Activated CD4-positive, alpha-beta T cell treated with anti-CD3 and anti-CD28 coated beads for 36 hours (primary cell): ENCODE measurements at places on chromosomes 12 and 14.

GRCh38 chr12:119949145-119949544 is 39.9 kb upstream of the BICDL1 start:
- no peak for DNase-seq

- DNase-seq = no peak
These were observed 160.9 kb downstream of the ALG10B start for GRCh38 chr12:38477340-38478090.

- DNase-seq = no peak
These were observed 32.8 kb downstream of the COX8C start for GRCh38 chr14:93379831-93380230.

DNA sequence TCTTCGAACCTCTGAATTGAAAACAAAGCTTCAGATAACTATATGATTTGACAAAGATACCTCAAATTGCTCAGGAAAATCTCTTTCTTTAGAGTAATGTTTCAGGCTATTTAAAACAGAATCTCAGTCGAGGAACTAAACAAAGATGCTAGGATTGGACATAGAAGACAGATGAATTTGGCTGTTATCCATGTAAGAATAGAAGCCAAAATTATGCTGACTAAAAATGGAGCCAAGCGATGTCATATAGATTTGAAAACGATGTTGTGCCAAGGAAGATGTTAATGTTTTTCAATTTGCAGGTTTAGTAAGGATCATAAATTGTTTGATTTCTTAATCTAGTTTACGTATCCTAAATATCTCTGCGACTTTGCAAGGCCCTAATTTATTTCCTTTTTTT is 295.9 kb downstream of the FOXG1 start:
- DNase-seq = no peak

GRCh38 chr12:114046236-114046998 is 80.3 kb upstream of the RBM19 start:
- no peak for DNase-seq

DNA sequence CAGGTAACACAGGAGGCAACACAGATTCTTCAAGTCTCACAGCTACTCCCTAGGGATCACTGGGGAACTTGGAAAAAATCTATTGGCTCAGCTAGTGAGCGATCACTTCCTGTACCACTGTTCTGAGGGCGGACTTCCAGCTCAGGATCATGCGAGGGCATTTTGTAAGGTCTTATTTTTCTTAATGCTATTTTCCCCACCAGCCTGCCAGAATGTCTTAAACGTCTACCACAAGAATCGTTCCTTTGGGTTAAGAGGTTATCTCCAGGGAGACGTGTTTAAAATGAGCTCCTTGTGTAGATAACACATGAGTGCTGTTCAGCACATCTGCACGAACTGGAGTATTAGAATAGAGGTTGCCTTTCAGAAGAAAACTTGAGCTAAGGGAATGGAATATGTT is 162.6 kb downstream of the ETNK1 start:
- DNase-seq = no peak

DNA sequence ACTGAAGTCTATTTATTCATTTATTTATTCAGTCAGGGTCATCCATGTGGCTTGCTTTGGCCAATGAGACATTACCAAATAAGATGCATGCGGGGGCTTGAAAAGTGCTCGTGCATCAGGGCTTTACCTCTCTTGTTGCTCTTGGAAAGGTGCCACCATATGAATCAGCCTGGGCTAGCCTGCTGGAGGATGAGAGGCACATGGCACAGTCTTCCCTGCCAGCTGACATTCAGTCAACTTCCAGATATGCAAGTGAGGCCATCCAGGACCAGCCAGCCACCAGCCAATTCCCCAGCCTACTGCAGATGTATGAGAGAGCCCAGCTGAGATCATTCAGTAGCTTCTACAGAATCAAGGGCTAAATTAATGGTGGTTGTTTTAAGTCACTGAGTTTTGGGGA is 105.2 kb upstream of the RPH3A start:
- no peak for DNase-seq

DNA sequence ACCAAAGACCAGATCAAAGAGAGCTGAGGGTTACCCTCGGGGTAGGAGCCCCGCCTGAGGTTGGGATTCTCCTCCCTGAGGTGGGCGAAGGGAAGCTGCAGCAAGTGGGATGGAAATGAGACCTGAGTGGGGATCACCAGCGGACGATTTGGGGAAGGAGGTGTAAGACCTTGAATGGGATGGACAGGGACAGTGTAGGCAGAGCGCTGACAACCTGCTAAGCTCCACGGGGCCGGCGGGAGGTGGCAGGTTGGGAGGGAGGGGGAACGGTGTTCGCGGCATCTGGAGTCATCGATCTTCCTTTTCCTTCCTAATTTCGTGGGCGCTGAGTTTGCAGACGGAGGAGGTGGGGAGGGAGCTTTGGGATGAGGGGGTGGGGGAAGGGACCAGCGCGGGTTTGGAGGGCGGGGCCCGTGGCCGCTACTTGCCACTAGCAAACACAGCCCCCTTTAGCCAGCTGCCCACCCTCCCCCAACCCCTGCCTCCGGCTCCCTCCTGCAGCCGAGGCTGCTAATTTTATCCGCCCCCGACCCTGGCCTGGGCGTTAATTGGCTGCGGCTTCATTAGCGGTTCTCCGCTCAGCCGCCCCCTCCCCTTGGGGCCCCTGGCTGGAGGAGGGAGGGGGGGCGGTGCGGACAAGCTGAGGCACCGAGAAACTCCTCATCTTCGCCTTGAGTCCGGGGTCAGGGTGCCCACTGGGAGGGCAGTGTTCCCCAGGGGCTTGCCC is 2.8 kb upstream of the SHMT2 start:
- DNase-seq = no peak

DNA sequence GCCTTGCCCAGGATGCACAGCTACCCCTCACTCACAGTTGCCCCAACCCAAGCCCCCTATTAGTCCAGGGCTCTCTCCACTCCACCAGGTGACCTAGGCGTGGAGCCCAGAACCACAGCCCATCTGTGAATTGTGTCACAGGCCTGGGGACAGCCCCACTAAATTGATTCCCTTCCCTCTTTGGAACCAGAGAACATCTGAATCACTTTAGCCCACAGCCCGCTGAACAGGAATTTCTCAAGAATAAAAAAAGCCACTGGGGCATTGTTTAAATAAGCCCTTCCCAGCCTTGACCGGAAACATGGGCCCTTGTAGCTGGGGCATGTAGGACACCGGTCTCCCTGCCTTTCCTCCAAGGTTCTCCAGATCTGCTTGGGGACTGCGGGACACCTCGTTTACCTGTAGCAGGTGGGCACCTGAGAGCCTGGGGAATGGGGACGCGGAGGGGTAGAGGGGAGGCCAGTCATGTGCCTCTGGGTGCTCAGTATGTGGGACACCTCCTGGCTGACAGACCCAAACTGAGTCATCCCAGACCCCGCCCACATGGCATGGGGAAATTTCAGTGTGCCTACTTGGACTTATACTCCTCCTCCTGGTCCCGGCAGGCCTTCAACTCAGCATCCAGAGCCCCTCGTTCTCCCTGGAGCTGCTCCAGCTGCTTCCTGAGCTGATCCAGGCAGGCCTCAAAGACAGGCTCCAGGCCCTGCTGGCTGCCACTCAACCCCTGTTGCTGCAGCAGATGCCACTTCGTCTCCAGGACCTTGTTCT is 1.3 kb downstream of the KRT78 start:
- DNase-seq = no peak

- no peak for DNase-seq
These were observed 90.1 kb downstream of the HELB start for GRCh38 chr12:66392266-66392915.

GRCh38 chr14:72104011-72104613 is 171.9 kb downstream of the RGS6 start:
- DNase-seq = peak; percentile 75

DNA sequence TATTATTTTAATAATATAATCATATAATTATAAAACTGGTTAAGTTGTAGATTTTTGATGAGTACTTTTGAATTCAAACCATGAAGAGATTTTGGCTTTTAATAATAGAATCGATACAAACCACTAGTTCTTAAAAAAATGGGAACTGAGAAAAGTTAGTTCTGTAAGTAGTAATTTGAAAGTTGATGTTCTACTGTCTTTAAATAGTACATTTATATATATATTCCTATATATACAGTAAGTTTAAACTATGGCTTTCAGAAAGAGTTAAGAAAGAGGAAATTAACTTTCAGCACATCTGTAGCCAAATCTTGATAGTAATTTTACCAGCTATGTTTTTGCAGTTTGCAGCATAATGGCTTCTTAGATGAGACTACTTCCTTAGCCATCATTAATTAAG is 7.8 kb downstream of the LRRK2 start:
- DNase-seq = no peak

DNA sequence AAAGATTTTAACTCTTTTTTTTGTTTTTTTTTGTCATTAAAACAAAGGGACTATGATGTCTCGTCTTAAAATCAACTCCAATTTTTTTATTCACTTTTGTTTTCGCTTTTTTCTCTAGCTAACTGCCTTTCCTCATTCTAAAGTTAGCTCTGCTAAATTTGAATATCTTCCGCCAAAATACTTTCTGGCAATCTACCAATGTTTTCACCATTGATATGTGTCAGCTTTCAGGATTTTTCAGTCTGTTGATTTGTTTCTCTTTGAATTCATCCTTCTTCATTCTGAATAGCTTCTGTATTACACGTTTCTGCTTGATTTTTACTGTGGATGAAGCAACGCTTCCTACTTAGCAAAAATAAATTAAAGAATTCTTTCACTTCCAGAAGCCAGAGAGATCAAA is 38.7 kb upstream of the NOVA1 start:
- no peak for DNase-seq

- DNase-seq = no peak
These were observed 152.7 kb downstream of the PLEKHA5 start for GRCh38 chr12:19282133-19282699.

- no peak for DNase-seq
These were observed 293.9 kb upstream of the PRKD1 start for GRCh38 chr14:30221546-30221945.

DNA sequence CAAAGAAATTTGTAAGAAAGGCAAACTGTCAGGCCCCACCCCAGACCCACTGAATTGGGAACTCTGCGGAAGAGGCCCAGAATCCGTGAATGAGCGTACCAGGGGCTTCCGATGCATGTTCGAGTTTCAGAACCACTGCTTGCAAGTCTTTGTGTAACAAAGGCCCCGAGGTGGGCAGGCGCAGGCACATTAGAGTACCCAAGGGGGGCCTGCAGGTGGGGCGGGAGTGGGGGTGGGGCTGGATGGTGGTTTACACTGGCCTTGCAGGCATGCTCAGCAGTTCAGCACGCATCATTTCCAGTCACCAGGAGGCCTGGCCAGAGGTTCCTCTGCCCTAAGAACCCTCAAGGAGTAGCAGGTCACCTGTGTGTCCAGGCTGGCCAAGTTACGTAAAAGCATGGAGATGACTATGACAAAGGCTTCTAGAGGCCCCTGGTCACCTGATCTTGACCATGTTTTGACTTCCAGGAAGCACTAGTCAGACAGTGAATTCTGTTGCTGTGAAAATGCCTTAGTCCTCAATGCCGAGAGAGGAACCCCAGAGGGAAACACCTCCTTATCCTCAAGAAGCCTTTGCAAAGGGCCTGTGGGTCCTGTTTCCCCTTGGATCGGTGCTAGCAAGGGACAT is 33.2 kb upstream of the IRF2BPL start:
- DNase-seq = no peak

- no peak for DNase-seq
These were observed 216.4 kb downstream of the LRIG3 start for GRCh38 chr12:58703866-58704265.

GRCh38 chr14:63717702-63718101 is 10.2 kb downstream of the SGPP1 start:
- no peak for DNase-seq

DNA sequence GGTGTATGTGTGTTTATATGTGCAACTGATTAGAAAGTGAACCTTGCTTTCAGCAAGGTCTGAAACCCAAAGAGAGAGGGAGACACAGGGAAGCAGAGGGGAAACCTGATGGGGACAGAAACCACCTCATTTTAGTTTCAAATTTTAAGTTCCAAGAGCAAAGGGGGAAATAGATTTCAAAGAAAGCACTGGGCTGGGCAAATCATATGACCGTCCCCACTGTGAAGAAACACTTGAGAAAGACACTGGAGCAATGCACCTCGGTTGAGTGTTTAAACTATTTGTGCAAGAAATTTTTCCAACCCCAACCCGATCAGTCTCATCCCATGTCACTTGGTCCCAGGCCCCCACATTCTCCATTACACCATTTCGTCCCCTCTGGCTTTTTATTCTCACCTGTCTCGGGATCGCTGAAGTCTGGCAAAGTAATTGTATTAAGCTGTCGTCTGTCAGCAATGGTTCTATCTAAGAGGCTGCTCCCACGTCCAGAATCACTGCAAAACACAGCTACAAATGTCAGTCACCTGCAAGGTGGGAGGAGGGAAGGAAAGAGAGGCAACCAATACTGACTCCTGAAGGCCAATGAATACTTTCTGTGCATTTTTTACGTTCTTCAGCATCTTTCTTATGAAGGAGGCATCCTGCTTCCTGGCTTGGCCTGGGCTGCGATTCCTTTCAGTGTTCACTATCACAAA is 205.7 kb downstream of the TTC7B start:
- no peak for DNase-seq

- DNase-seq = no peak
These were observed 159.3 kb upstream of the FOXN3 start for GRCh38 chr14:89576145-89576927.

DNA sequence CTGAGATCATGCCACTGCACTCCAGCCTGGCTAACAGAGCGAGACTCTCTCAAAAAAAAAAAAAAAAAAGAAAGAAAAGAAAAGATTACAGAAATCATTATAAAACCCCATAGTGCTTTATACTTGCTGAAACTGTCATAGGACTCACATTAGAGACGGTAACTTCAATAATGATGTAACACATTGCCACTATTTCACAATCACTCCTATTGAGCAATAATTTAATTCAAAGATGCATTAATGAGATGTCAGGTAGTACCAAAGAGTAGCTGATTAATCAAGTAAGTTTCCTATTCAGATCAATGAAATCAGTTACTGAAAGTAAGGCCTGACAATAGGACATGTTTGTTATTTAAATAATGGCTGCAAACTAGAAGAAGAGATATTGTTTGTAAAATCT is 751.5 kb upstream of the ALG10B start:
- no peak for DNase-seq

- peak; percentile 69 for DNase-seq
These were observed 86.3 kb downstream of the VWF start for GRCh38 chr12:6038160-6038559.

DNA sequence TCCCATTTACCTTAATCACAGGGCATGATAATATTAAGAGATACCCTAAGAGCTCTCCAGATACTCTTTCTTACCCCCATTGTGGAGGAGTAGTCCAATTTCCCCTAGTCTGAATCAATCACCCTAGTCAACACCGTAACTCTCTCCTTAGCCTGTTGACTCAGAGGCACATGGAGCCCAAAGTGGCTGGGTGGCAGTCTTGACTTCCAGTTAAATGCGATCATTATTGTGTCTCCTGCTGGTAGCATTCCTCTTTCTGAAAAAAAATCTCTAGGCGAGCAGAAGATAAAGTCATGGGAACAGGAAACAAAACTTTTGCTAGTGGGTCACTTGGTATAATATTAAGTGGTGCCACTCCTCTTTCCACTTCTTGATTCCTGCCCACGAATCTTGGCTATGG is 46.4 kb downstream of the EMP1 start:
- no peak for DNase-seq

- DNase-seq = no peak
These were observed 2.6 kb upstream of the MMP19 start for GRCh38 chr12:55845361-55845760.
